Inflammatory macrophage treated with lipopolysaccharide for 1 hour (primary cell): ENCODE measurements at places on chromosomes 6 and 20.

- DNase-seq: no peak
These were observed 64.5 kb downstream of the STX11 start for GRCh38 chr6:144214622-144215401.

GRCh38 chr6:84536885-84537638 is 227.3 kb downstream of the TBX18 start:
- no peak for DNase-seq

DNA sequence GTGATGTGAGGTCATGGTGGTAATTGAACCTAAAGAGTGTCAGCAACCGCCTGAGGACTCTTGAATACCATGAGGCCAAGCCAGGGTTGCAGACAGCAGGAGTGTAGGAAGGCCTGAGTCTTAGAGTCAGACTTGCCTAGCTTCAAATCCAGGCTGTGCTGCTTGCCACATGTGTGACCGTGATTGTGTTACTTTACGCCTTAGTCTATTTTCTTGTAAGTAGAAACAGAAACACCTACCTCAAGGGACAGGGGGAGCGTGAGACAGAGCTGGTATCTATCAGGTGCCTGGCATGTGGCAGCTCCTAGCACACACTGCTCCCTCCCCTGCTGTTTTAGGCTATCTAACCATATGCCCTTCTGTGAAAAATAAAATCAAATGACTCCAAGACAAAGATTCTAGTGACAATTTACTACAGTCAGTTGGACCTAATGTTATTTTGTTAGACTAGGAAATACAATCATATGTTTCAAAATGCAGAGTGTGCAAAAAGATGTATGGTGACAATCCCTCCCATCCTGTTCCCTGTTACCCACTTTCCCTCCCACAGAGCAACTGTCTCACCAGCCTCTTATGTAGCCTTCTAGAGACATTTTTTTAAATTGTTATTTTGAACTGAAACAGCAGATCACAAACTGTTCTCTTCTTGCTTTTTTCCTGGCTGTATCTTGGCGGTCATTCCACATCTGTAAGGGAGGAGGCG is 21.7 kb downstream of the TAF8 start:
- DNase-seq: no peak

- DNase-seq: no peak
These were observed 51.9 kb upstream of the UBR2 start for GRCh38 chr6:42511803-42512422.

GRCh38 chr6:5507131-5507681 is 245.9 kb downstream of the FARS2 start:
- no peak for DNase-seq

DNA sequence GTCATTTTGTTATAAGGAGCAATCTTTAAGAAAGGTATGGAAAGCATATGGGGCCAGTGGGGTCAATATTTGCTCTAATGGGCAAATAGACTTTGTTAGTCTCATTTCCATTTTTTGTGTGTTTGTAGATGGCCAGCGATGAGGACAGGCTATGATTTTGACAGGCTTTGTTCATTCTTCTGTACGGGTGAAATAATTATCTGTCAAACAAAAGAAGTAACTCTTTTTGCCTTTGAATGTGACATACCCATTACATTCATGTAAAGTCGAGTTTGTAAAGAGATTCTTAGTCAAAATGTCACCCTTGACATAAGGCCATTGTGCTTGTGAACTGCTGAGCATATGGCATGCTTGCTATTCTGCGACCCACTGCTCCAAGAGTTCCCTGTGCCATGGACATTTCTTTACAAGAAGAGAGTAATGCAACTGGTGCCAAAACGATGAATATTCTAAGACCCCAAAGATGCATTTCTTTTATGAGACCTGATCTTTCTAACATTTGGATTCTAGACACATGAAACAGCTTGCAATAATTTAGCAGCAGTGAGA is 38.2 kb upstream of the JAG1 start:
- DNase-seq: no peak

DNA sequence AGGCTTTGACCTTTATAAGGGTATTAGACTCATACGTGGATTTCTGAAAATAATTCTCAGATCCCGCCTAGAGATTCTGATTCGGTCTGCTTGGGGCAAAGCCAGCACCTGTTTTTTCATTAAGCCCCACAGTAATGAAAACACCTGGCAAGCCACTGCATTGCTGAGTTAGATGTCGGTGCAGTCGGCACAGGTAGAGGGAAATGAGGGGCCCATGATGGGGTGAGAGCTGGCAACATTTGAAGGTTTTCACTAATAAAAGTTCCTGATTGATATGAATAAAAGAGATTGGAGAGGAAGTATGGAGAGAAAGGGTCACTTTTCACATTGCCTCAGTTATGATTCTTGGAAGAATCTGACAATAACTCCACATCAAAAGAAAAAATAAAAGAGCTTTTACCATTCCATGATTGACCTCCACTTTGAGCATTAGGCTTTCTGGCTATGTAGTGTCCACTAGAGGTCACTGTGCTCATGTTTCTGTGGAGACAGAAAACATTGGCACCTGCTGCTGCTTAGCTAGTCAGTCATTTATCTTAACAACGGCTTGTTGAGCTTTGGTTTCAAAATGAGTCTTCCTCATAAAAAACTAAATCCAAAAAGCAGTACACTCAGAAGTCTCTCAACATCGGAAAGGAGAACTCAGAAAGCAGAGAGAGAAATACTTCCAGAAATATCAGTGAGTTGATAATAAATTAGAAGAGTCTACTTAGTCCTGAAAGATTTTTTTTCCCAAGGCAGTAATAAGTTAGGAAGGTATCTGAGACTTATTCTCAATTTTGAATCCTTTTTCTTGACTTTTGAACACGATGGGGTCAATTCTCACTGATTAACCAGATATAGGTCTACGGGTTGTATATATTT is 53.3 kb upstream of the KLHL31 start:
- DNase-seq: peak; percentile 43

GRCh38 chr20:34927736-34928135 is 27.9 kb downstream of the GSS start:
- DNase-seq: no peak

DNA sequence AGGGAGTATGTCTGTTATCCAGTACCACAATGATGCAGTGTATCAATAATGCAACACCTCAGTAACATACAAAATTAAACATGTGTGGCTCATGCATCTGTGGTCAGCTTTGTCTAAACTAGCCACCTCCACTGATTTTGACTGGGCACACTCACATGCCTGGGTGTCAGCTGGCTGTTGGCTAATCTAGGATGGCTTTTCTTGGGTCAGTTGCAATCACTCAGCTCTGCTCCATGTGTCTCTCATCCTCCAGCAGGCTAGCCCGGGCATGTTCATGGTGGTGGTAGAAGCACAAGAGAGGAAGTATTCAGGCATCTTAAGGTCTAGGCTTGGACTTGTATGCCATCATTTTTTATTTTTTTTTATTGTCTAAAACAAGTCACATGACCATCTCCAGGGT is 59.3 kb upstream of the JAG1 start:
- DNase-seq: no peak

GRCh38 chr6:70549327-70549726 is 17.4 kb upstream of the SDHAF4 start:
- DNase-seq: no peak

DNA sequence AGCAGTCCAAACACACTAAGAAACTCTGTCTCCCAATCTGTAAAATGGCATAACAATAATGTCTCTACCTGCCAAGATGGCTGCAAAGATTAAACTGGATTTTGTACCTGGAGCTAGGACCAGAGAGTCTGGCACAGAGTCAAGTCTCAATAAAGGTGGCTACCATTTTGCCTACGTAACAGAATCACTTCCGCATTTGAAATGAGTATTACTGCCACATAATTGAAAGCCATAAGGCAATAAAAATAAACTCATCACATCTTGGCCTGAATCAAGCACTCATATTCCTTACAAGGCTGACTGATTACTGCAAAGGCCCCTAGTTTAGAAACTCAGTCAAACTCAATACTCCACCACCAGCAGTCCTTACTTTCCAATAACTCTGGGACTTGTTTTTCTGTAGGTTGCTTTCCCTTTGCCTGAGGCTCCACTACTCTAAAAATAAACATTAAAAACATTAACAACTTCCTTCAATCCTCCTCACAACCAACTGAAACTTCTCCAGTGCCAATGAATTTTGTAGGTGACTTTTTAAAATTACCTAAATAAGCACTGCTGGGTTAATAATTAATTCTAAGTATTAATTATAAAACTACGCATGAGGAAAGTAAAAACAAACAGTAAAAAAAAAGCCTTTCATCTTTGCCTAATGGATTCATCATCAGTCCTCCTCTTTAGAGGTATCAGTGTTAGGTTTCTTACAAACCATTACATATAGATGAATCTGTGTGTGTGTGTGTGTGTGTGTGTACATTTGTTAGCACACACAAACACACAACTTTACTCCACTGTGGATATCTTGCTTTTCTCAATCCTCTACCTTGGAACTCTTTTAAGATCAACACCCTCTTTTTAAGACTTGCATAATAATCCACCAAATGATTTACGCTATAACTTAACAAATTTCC is 3.7 kb downstream of the KIF16B start:
- no peak for DNase-seq

- no peak for DNase-seq
These were observed 30.9 kb downstream of the LBP start for GRCh38 chr20:38377039-38377685.

DNA sequence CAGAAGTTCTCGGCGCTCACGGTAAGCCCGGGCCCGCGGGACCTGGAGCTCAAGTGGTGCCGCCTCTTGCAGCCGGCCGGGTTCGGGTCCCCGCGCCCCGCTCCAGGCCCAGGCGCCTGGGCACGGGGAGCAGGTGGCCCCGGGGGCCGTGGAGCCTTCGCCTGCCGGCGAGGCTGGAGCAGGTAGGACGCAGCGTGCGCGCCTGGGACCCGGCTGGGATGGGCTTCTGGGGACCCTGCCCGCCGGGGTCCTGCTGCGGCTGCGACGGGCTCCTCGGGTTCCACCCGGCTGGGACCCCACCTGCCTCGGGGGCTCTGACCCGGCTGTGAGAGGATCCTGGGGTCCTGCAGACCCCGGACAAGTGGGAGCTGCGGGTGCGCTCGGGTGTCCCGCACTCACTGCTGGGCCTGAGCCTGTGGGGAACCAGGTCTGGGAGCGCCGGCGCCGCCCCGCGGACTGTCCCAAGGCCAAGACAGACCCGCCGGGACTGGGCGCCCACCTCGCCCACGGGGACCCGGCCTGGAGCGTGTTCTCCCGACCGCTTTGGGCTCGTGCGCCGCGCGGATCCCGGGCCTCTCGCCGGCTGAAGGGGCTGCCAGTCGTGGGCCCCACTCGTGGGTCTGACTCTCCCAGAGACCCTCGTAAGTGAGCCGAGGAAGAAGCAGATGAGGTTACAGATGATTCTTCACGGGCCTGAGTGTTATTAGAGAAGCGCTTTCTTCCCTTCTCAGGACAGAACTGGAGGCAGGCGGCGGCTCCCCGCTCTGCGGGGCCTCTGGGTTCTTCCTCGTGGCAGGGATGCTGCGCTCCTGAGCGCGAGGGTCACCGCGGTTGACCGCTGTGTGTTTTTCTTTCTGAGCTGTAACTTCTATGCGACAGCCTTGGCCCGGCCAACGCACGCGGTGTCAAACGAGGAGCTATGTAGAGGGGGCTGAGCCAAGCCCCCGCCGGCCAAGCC is 729 bp downstream of the SMOC2 start:
- DNase-seq: no peak

- DNase-seq: no peak
These were observed 27.6 kb downstream of the MRAP2 start for GRCh38 chr6:84061174-84061573.

DNA sequence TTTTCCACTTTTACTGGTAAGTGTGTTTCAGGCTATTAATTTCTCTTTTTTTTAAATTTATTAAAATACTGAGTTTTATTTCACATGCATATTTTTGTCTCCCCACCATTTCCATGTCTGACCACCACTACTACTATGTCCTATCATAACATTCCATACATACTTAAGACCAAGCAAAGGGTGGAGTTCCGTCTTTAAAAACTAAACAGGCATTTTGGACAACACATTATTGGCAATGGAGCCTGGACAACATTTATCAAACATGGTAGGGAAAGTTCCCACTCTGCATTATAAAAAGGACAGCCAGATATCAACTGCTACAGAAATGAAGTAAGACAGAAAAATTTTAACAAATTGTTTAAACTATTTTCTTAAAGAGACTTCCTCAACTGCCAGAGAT is 91.9 kb downstream of the LMBRD1 start:
- DNase-seq: no peak

DNA sequence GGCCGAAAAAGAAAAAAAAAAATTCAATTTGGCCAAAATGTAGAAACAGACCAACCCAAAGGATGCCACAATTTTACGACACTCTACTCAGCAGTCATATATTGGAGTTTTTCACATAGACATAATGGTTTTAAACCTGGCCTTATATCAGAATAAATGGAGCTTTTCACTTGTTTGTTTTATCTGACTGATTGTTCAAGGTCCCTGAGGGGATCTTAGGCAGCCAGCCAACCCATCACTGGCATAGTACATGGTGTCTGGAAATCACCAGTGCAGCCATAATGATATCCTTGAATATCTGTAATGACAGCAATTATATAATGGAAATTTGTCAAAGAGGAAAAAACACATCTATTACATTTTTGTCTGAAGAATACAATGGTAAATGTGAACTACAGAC is 96.9 kb downstream of the PRSS35 start:
- DNase-seq: no peak

DNA sequence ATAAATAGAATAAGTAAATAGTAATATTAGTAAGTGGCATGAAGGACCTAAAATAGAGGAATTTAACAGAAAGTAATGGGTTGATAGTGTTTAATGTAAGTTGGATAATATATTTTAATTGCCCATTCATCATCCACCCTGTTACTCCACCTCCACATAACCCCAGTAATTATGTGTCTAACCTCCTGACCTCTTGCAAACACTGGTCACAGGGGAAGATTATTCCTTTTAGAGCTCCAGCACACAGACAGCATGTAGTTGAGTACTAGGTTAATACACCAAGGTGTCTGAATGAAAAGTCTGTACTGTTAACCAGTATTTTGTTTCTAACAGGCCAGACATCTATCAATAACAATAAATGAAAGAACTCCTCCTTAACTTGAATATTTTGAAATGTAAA is 92.4 kb upstream of the EYS start:
- no peak for DNase-seq

GRCh38 chr6:156808287-156808686 is 31.1 kb downstream of the ARID1B start:
- DNase-seq: no peak

GRCh38 chr6:3377536-3378397 is 79.1 kb downstream of the SLC22A23 start:
- DNase-seq: no peak
